Progenitor cell of endocrine pancreas (in vitro differentiated cells): ENCODE measurements at places on chromosomes 3 and 15.

GRCh38 chr15:101043011-101043410, 123.9 kb downstream of the LRRK1 start:
- DNase-seq: no peak

DNA sequence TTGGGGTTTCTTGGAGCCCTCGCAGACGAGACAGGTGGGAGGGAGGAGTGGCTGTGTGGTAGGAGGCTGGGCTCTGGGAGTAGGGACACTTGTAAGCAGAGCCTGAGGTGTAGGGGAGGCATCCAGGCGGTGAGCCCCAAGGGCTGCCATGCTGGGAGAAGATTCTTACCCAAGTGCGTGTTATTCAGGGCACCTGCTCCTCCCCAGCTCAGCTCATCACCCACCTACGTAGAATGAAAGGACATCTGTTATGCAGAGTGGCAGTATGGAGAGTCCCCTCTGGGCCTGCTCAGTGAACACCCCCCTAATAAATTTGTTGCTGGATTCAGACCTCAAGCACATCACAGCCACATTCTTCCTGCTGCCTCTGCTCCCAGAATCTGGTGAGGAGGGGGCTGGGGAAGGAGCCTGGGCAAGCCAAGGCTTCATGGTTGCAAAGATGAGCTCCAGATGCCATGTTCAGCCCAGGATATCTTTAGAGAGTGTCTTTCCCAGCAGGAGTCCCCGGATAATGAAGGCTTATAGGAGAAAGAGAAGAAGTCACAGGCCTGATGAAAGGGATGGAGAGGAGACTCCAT, 261.8 kb downstream of the EPHB1 start:
- DNase-seq: no peak

- DNase-seq: no peak
These were observed 55.4 kb upstream of the SEC13 start for GRCh38 chr3:10376353-10376752.

DNA sequence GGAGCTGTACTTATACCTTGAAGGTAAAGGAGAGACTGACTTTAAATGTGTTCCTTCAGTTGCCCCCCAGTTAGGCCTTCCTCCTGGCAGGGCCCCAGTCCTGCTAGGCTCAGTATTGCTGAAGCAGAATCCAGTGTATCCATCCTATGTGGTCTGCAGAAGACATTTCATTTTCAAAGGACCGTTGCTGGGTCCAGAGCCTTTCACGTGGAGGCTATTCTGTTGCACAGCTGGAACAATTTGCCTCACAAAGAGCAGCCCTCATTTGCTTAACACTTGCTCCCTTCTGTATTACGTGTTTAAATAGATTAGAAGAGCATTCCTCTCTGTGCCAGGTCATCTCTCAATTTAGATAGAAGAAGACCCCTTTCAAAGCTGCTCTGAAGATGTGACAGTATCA, 78.9 kb upstream of the CFAP20DC start:
- no peak for DNase-seq

- no peak for DNase-seq
These were observed 5.9 kb downstream of the ABHD10 start for GRCh38 chr3:111984636-111985298.

GRCh38 chr3:186277268-186277909, 84.6 kb downstream of the DGKG start:
- no peak for DNase-seq

DNA sequence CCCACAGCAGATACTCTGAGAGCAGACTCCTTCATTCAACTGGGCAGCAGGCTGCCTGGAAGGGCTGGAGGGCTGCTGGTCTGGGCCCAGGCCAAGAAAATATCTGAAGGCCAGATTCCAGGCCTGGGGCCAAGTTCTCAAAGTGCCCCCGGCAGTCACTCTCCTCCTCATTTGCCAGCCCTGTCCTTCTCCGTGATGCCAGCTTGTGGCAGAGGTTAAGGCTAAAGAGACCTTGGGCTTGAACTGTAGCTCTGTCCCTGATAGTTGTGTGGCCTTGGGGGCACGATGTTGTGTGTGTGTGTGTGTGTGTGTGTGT, 39.0 kb downstream of the FAM3D start:
- DNase-seq: no peak

- DNase-seq: no peak
These were observed 189.4 kb downstream of the WNT5A start for GRCh38 chr3:55297706-55298105.

DNA sequence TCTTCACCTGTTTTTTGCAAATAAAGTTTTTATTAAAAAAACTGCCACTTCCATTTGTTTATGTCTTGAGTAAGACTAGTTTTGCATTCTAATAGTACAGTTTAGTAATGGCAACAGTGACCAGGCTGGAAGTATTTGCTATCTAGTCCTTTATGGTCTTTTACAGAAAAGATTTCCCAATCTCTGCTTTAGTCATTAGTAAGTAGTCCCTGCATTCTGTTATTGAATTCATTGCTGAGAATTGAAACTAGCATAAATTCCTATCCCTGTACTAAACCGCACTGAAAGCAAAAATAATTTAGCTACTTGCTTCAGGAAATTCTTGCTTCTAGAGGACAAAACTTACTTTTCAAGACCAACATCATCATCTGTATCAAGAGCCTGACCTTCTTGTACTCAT, 46.2 kb downstream of the CNTN6 start:
- no peak for DNase-seq
